Caudate nucleus (tissue), 63 donors: ENCODE measurements at places on chromosomes 3 and 15.
A peak's percentile ranks its signal among the peaks of the same experiment; 100 is the strongest.

DNA sequence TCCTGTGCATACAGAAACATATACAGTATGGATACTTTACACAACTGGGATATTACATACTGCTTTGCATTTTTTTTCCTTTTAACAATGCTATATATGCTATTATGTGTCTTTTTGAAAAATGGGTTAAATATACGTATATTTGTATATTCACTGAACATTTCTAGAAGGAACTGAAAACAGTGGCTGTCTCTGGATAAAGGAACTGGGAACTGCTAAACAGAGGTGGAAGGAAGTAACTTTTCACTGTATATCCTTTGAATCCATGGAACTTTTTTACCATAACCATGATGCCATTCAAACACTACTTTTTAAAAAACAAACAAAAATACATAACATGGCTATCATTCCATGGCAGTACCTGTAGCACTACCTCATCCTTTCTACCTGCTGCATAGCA, 1.8 kb downstream of the MTFMT start:
- DNase-seq = no peak

DNA sequence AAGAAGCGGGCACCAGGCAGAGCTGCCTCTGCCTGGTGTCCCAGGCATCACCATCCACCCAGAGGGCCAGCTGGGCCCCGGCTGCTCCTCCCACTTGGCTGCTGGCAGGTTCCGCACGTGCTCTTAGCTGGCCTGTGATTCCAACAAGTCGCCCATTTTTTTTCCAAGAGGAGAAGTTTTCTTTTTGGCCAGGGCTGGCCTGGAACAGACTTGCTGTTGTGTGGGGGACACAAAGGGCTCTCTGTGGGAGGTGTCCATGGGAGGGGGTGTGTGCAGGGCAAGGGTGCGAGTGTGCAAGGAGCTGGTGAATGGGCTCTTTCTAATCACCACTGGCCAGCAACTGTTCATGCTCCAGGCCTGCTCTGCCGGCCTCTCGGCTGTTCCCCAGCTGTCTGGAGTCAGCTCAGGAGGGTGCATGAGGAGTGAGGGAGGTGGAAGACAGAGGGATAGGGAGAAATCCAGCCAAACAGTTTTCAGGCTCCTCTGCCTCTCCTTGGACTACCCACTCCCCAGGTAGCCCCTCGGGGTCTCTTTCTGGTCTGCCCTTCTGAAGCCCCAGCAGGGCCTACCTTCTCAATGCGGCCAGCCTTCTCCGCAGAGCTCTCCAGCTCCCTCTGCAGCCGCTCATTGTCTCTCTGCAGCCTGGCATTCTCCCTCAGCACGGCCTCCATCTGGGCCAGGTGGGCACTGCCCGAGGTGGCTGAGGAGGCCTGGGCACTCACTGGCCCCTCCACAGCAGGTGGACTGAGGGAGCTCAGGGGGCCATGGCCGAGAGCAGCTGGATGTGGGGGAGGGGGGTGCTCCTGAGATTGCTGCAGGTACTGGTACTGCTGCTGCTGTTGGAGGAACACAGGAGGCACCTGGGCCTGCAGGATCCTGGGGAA, 7.1 kb downstream of the AMOTL2 start:
- peak; percentile 88 for DNase-seq

GRCh38 chr15:45640616-45641015, 5.8 kb downstream of the SQOR start:
- no peak for DNase-seq

- DNase-seq = no peak
Measured at GRCh38 chr3:112640930-112641801, at the start of gene CCDC80. Gene CCDC80 (minus strand): TSS chr3:112641143. CDS start chr3:112639905, 1,238 bp downstream.

- no peak for DNase-seq
Measured at GRCh38 chr3:49244581-49245205, 32.3 kb downstream of the C3orf62 start.
